ENCODE measurements at places on chromosomes 6 and 20.

GRCh38 chr20:46341074-46342009 lies 33.0 kb upstream of the CDH22 start:
- no peak for DNase-seq

GRCh38 chr6:38567436-38567835 lies 72.3 kb downstream of the BTBD9 start:
- DNase-seq: no peak

DNA sequence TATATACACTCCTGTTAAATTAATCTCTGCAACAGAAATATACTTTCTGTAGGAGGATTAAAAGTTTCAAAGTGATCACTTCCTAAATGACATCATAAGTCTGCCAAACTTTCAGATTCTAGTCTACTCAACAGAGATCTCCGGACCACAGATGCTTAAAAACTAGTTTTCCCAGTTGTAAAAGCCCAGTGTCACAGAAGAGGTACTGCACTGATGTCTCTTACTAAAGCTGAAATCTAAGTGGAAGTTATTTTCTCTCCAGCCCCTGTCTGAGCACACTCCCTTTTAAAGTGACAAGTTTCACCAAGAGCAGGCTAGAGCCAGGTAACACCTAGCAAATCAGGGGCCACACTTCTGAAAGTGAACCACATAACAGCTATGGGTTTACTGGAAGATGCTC lies 71.6 kb upstream of the DST start:
- no peak for DNase-seq

- DNase-seq: no peak
These were observed 12.8 kb upstream of the BPI start for GRCh38 chr20:38290829-38291814.

DNA sequence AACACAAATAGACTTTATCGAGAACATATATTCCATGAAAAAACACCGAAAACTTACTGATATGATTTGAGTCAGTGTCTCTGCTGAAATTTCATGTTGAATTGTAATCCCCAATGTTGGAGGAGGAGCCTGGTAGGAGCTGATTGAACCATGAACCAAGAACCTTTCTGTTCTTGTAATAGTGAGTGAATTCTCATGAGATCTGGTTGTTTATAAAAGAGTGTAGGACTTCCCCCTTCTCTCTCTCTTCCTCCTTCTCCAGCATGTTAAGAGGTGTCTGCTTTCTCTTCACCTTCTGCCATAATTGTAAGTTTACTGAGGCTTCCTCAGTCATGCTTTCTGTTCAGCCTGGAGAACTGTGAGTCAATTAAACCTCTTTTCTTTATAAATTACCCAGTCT lies 1289.3 kb upstream of the CITED2 start:
- DNase-seq: no peak

DNA sequence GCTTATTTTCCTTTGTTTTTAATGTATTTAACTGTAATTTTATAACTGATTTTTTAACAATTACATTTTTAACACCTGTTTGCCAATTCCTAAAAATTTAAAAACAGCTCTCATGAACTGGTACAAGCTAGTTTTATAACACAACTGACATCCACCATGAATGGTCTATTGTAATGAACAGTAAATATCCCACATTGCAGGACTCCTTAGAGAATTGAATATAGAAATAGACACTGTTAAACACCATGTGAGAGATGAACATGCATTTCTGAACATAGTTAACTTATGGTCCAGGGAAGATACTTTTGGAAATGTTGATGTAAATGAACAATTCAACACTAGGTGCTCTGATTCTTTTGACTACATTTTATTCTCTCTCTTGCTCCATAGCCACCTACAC lies 195.1 kb upstream of the GMDS start:
- no peak for DNase-seq

GRCh38 chr20:42082611-42083010 lies 464.4 kb upstream of the CHD6 start:
- DNase-seq: no peak

GRCh38 chr6:48135323-48136084 lies 24.5 kb upstream of the PTCHD4 start:
- no peak for DNase-seq

- no peak for DNase-seq
These were observed 95.0 kb downstream of the LRFN2 start for GRCh38 chr6:40492187-40492586.

GRCh38 chr20:50679753-50680104 lies 11.6 kb downstream of the RIPOR3 start:
- no peak for DNase-seq

- no peak for DNase-seq
These were observed 13.3 kb downstream of the DUSP22 start for GRCh38 chr6:305371-306206.

- no peak for DNase-seq
These were observed 79.7 kb downstream of the FGD2 start for GRCh38 chr6:37085198-37085597.

- DNase-seq: no peak
These were observed 218.1 kb upstream of the GJE1 start for GRCh38 chr6:141914646-141915045.

DNA sequence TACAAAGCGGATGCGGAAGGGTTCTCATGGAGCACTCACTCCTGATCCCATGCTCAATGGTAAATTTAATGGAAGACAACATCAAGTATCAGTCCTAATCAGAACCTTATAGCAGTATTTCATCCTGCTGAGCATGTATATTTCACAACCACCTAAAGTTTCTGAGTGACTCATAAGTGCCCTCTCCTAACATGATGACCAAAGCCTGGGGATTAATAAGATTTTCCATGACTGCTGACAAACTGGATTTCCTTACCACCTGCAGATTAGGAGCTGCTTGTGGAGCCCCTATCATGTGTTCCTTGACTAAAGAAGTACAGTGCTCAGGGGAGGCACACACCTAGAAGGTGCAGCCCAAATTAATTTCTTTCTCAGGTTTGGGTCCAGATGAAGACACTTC lies 112.8 kb downstream of the INSM1 start:
- DNase-seq: no peak

DNA sequence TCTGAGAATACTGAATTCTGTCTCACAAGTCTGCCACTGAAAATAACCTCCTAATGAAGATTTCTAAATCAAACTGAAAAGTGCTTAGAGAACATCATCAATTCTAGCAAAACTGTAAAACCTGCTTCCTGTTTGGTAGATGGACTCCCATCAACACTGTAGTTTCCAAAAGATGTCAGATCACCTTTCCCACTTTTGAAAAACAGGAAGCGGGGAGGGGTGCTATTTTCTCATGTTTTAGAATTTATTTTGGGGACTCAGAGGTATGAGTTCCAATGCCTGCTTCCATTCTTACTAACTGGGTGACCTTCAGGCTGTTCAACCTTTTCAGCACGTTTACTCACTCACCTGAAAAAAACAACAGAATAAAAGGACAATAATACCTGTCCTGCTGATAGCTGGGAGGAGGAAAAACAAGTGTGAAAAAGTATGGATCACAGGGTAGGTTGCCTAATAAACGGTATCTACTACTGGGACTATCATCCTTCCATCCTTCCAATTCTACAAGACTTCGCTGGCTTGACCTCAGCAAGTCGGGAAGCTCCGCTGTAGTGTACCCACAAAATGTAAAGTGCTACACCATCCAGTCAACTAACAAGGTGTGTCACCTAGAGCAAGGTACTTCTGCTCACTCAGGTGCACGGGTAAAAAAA lies 1.1 kb downstream of the ATP5F1E start:
- DNase-seq: no peak

GRCh38 chr6:3239110-3239830 lies 11.8 kb upstream of the TUBB2B start:
- no peak for DNase-seq

- DNase-seq: peak; percentile 73
These were observed at the start of gene HLA-B for GRCh38 chr6:31356946-31357466. Gene HLA-B, minus strand, starts transcription at chr6:31357179. Its CDS starts 21 bp downstream, at chr6:31357158.

GRCh38 chr6:169342710-169343109 lies 89.1 kb upstream of the THBS2 start:
- no peak for DNase-seq

GRCh38 chr6:163718537-163718936 lies 304.0 kb downstream of the QKI start:
- no peak for DNase-seq

- DNase-seq: no peak
These were observed 28.3 kb downstream of the COL20A1 start for GRCh38 chr20:63321148-63321831.

DNA sequence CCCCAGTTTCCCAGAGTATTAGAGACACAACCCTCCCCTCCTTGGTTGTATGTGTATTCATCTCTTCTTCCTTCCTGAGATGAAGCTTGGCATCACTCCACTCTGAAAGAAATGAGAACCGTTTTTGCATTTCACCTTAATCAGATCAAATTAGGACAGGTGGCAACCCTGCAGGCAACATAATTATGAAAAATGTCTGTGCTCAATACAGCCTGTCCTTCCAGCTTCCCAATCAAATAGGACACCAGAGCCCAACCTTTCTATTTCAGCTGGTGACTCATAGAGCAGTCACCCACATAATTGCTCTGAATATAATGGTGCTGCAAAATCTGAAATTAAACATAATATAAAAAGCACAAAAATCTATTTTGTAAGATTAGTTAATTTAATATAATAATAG lies 310.2 kb upstream of the AGPAT4 start:
- DNase-seq: no peak

DNA sequence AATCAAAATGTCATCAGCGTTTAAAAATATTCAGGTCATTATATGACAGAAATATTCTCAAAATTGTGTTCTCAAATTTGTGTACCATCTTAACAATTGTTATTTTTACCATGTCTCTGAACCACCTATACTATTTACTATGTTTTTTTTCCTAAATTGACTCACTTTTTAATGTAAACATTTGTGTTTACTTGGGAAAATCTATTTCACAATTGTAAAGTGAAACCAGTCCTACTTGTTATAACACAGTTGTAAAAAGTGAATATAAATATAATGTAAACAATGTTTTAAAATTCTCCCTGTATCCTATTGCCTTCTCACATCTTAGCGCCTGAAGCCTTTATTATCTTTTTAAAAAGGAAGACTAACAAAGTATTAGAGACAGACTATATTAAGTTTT lies 83.5 kb downstream of the ADGRG6 start:
- DNase-seq: no peak
